NCI-H1417 treated with DMSO at 0.1 percent for 48 hours (cell line): ENCODE measurements at places on chromosomes 11 and 22.
A peak's percentile ranks its signal among the peaks of the same experiment; 100 is the strongest.

DNA sequence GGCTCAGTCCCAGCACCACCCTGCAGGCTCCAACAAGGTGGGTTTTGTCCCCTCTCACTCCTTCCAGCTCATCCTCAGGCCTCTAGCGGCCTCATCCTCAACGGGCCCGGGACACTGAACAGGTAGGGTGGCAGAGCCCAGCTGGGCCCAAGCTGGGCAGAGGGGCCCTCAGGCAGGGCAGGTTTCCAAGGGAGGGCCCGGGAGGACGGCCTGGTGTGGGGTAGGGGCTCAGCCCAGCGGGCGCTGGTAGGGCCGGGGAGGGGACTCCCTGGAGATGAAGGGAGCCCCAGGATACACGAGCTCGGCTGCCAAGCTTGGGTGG, 2.5 kb upstream of the IFITM10 start:
- DNase-seq = no peak

- DNase-seq = no peak
Observed at GRCh38 chr22:41369424-41369745, 12.4 kb upstream of the TEF start.

GRCh38 chr22:19117111-19117512, 5.1 kb downstream of the DGCR2 start:
- DNase-seq = no peak

DNA sequence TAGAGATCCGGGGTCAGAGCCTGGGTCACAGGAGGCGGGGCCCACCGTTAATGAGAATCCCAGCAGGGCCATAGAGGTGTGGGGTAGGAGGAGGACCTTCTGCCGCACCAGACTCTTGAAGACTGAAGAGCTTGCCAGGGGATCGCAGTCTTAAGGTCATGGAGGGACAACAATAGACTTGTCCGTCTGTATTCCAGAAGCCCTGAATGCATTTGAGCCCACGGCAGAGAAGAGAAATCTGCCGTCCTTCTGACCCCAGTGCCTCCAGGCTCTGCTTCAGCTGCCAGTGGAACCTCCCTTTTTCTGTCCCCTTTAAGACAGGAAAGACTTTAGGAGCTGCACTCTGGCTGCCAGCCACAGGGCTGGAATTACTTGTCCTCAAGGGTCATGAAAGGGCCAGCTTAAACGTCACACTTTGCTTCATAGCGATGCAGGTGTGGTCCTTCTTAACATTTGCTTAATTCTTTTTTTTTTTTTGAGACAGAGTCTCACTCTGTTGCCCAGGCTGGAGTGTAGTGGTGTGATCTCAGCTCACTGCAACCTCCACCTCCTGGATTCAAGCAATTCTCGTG, 15.5 kb upstream of the ST3GAL4 start:
- no peak for DNase-seq

DNA sequence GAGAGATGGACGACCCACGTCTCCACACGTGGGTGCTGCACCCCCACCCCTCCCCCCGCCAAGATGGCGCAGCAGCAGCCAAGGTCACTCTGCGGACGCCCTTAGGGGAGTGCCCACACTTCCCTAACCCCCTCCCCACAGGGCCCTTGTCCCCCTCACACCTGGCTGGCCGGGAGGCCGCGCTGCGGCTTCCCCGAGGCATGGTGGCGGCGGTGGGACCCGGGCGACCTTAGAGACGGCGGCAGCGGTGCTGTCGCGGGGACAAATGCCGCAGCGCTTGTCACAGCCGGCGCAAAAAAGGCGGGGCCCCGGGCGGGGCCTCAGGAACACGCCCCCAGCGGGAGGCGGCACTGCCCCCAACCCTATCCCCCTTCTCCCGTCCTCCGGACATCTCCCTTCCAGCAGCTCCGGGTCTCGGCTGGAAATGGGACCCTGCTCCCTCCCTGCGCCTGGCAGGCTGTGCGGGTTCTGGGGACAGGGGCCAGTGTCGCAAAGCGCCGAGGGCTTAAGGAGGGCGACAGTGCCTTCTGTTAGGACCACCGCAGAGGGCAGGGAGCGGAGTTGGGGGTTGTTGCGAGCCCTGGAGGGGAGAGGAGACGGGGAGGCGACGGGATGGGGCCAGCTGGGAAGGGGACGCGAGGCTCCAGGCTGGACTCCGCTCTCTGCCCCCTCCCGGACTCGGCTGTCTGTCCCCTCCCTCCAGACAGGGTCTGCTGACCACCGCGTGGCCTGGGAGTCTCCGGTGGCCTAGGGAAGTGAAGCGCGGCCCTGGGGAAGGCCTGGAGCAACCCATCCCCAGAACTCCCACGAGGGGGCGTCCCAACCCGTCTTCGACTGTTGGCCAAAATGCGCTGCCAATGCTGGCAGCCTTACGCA, at the start of gene CHCHD10:
TSS of gene CHCHD10 (minus strand) at position 300 of the 876 bp plus-strand sequence. CDS start at position 202, 98 bp downstream.
- DNase-seq = no peak

- DNase-seq = no peak
Observed at GRCh38 chr22:27417421-27417814, 384.1 kb downstream of the MN1 start.

GRCh38 chr11:113690619-113691569, 15.2 kb downstream of the TMPRSS5 start:
- no peak for DNase-seq

- no peak for DNase-seq
Observed at GRCh38 chr22:23686416-23687024, 4.3 kb upstream of the RGL4 start.

DNA sequence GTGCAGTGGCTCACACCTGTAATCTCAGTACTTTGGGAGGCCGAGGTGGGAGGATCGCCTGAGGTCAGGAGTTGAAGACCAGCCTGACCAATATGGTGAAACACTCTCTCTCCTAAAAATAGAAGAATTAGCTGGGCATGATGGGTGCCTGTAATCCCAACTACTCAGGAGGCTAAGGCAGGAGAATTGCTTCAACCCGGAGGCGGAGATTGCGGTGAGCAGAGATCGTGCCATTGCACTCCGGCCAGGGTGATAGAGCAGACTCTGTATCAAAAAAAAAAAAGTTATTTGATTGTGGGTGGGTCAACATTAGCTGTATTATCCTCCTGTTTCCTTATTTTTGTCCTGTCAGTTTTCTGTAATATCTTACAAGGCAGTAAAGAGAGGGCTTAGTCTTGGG, 11.9 kb upstream of the RFPL1 start:
- no peak for DNase-seq

- no peak for DNase-seq
Observed at GRCh38 chr11:44556735-44557409, 8.6 kb upstream of the CD82 start.

DNA sequence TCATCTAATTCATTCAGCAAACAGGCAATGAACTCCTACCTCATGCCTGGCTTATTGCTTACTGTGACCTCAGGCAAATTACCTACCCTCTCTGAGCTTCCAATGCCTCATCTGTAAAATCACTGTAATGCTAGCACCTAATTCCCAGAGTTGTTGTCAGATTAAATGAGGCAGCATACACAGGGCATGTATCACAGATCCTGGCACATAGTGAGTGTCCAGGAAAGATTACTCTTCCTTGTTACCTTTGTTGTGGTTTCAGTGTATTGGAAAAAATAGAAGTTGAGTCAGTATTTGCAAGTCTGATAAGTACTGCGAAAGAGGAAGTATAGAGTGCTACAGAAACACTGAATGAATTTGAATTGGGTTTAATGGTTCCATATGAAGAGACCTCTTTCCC, 26.4 kb upstream of the LRRC55 start:
- no peak for DNase-seq

GRCh38 chr22:28737701-28738100, 3.9 kb downstream of the CHEK2 start:
- no peak for DNase-seq

DNA sequence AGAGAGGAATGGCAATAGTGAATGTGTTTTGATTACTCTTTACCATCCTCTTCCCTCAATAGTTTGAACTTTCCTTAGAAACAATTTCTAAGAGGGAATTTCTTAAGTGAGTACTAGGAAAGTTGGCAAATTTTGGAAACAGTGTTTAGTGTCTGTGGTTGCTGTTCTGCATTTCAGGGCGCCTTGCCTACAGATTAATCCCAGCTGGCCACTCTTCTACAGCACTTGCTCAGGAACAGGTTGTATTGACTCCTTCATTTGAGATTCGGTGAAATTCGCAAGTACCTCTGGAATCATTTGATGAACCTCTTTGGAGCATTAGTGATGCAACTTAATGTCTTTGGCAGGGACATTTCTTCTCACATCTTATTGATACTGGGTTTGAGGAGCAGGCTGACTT, 28.3 kb downstream of the JAM3 start:
- DNase-seq = no peak

- DNase-seq = no peak
Observed at GRCh38 chr11:9688716-9689511, 25.0 kb downstream of the SWAP70 start.

- no peak for DNase-seq
Observed at GRCh38 chr11:10911907-10912306, 54.1 kb upstream of the ZBED5 start.

GRCh38 chr11:16347928-16348685, 8.2 kb downstream of the SOX6 start:
- DNase-seq = no peak

- DNase-seq = peak; percentile 13
Observed at GRCh38 chr11:75022759-75023396, 34.1 kb downstream of the NEU3 start.

GRCh38 chr11:101840704-101841103, 74.1 kb upstream of the CEP126 start:
- no peak for DNase-seq

DNA sequence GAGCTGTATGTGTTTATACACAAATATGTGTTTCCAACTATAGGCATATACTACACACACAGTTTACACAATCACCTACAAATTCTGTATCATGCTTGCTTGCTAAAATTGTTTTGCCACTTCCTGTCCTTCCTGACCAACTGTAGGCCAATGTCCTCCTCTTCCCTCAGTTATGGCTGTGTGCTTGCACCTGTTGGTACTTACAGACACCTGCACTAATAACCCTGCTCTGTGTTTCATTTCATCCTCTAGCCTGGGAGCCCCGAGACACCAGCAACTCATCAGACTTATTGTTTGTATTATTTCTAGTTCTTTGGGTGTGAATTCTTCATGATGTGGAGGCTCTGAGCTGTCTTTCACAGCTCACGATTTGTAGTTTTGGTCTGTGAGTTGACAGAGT, 1.8 kb upstream of the NCF4 start:
- no peak for DNase-seq

DNA sequence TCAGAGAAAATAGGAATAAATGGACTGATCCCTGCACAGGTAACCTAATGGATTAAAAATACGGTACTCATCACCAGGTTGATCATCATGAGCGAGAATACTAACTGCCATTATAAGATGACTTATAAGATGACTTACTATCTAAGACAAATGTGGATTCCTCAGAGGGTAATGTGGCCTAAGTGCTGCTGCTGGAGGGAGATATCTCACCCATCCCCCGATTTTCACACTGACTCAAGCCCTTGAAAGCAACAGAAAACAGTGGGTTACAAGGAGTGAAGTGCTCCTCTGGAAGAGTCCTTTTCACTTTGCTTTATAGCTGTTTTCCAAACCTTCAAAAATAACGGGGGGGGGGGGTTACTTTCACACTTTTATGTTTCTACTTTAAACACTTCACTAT, 920 bp downstream of the TMEM218 start:
- no peak for DNase-seq

DNA sequence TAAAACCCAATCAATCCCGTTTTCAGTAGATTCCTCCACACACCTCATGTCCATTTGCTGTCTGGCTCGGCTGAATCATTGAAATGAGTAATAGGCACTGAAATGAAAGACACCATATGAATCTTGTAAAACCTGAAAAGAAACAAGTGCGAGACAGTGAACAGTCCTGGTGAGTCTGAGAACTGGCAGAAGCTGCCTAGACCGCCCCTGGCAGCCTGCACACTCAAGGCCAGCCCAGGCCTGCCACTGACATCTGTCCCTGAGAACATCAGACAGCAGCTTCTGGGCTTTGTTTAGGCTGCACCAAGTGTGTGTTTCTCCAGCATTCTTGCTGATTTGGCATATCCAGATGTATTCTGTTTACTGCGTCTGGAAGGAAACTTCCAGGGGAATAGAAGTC, 44.8 kb downstream of the ENDOD1 start:
- DNase-seq = no peak

- DNase-seq = no peak
Observed at GRCh38 chr11:69718147-69718546, 14.3 kb upstream of the FGF19 start.

DNA sequence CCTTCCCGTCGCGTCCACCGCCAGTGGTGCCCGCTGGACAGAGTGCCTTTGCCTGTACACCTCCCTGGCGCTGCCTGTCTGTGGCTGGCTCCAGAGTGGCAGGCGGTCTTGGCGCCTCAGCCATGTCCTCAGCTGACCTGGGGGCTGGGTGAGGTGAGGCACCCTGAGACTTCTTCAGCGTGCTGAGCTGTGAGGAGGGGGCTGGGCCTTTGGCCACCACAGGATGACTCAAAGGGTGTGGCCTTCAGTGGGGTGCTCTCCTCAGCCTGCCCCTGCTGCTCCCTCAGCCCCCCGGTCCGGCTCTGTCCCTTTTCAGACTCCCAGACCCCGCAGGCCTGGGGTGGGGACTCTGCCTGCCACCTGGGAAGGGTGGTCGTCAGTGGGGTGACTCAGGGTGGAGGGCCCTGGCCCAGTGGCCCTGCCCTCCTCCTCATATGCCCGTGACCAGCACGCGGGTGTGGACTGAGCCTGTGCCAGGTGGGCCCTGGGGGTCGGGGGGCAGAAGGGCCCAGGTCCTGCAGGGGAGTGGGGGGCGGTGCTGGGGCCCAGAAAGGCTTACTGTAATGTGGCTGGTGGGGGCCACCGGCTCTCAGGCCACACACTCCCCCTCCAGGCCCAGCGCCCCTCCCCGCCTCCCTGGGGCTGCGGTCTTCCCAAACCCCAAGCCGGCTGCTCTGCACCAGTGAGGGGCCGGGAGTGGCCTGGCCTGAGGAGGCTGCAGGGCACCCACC, 15.9 kb downstream of the CRELD2 start:
- no peak for DNase-seq

DNA sequence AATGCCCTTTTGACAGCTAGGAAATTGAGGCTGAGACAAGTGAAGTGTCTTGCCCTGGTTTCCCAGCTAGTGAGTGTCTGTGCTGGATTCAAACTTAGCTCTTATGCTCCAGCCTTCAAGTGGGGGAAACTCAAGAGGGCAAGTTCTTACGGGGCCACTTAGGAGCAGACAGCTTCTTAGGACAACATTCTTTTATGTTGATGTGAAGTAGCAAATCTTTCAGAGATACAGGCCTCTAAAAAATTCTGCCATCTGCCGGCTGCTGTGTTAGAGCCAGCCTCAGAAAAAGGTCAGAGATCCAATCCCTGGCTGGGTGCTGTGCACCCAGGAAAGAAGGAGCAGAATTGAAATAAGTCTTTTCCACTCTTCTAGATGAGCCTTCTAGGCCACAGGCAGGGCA, 26.6 kb downstream of the TIMP3 start:
- DNase-seq = no peak

- no peak for DNase-seq
Observed at GRCh38 chr11:82117362-82117761, 616.3 kb downstream of the FAM181B start.

DNA sequence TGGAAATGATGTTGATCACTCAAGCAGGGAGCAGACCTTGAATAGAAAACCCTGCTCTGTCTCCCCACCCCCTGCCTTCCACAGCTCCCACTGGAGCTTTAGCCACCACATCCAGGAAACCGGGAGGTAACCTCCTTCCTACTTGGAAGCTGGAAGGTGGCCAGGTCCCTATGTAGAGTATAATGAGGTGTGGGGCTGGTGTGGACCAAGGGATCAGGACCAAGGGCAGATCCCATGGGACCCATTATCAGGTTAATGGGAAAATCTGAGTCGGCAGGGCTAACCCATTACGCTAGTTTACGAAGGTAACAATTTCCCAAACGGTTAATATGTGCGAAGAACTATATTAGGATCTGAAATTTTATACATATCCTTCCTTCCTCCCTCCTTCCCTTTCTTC, 321.9 kb downstream of the MIAT start:
- DNase-seq = no peak

- DNase-seq = no peak
Observed at GRCh38 chr22:34414467-34415440, 494.5 kb upstream of the LARGE1 start.
